ENCODE measurements at places on chromosomes 6 and 20.

DNA sequence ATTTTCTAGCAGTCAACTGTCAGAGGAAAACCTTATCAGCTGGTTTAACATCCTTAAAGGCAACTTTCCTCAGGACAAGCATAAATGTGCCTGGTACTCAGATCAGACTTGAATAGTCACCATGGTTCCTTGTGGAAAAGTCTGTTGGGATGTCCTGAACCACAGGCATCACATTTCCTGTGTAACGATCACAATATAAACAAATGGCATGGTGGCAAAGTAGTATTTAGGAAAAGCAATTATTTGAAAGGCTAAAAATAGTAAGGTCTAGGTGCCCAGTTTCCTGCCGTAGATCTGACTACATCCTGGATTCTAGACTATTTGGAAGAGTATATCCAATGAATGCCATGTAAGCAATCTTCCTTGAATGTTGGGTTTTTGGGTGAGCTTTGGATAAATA is 271.9 kb upstream of the AGPAT4 start:
- DNase-seq: no peak

GRCh38 chr6:37628611-37629320 is 68.9 kb downstream of the MDGA1 start:
- no peak for DNase-seq

- DNase-seq: peak; percentile 78
These were observed 38.0 kb downstream of the RTN4IP1 start for GRCh38 chr6:106591111-106591825.

DNA sequence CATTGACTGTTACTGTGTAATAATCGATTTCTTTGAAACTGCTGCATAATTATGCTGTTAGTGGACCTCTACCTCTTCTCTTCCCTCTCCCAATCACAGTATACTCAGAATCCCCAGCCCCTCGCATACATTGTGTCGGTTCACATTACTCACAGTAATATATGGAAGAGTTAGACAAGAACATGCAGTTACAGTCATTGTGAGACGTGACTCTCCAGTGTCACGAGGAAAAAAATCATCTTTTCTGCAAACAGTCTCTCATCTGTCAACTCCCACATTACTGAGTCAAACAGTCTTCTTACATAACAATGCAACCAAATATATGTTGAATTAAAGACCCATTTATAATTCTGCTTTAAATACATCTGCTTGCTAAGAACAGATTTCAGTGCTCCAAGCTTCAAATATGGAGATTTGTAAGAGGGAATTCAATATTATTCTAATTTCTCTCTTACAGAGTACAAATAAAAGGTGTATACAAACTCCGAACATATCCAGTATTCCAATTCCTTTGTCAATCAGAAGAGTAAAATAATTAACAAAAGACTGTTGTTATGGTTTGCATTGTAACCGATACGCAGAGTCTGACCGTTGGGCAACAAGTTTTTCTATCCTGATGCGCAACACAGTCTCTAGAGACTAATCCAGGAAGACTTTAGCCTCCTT is 113.3 kb downstream of the TMEM242 start:
- DNase-seq: no peak

DNA sequence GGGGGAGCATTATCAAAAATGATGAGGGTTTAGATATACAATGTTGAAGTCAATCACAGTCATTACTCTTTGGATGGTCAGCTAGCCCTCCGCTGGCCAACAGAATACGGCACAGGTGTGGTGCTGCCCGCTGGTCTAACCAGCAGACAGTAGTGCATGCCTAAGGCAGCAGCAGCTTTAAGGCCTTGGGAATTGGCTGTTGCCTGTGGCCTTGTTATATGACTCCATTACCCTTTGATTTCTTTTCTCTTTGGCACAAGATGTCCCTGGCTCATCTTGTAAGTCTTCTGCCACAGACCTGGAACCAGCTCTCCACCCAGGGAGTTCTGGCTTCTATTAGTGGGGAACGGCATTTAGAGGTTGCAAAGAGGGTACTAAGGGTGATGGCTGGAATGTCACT is 110.2 kb downstream of the WDR27 start:
- DNase-seq: no peak

DNA sequence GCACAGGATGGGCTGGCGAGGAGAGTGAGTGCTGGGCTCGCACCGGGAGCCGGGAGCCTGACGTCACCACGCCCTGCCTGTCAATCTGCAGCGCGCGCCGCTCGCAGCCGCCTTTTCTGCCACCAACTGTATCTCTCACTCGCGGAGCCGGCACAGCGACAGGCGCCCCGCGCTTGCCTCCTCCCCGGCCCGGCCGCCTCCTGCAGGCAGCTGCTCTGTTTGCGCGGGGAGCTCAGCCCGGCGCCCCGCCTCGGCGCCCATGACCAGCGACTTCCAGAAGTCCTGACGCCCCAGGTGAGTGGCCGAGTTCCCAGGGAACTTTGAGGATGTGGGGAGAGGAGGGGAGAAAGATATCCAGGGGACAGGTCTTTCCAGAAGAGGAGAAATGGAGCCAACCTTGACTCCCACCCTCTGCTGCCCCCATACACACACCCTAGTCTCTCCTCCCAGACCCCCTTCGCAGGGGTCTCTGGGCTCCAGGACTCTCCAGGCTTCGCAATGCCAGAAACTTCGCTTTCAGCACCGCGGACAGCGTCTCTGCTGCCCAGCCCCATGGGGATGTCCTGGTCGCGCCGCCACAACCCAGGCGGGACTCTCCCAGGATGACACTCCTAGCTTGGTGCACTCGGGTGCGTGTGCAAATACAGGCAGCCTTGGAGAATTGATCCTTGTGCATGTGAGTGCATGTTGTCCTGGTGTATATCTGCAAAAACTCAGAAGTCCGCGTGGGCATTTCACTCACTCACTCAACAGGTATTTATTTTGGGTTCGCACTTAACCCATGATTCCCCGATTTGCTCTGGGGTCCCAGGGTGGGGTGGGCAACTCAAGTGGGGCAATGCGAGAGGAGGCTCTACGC is at the start of gene GPR6:
Gene GPR6, plus strand, starts transcription at position 138 of the 859 bp plus-strand sequence. CDS start 802 bp downstream, outside the sequence.
- DNase-seq: no peak

GRCh38 chr6:36692220-36692619 is 5.4 kb upstream of the RAB44 start:
- no peak for DNase-seq

- no peak for DNase-seq
These were observed 71.4 kb upstream of the TULP1 start for GRCh38 chr6:35583893-35584688.

- DNase-seq: no peak
These were observed 630 bp downstream of the PPP1R3G start for GRCh38 chr6:5085648-5086293.

GRCh38 chr6:29589423-29590048 is 4.6 kb downstream of the OR2H2 start:
- peak; percentile 5 for DNase-seq

GRCh38 chr6:163655217-163656121 is 241.0 kb downstream of the QKI start:
- DNase-seq: no peak

- no peak for DNase-seq
These were observed 42.1 kb downstream of the FAM209B start for GRCh38 chr20:56575157-56575556.

- no peak for DNase-seq
These were observed 208.4 kb downstream of the PREX1 start for GRCh38 chr20:48619126-48620101.

- DNase-seq: no peak
These were observed 2.2 kb upstream of the EYS start for GRCh38 chr6:65709099-65709830.

DNA sequence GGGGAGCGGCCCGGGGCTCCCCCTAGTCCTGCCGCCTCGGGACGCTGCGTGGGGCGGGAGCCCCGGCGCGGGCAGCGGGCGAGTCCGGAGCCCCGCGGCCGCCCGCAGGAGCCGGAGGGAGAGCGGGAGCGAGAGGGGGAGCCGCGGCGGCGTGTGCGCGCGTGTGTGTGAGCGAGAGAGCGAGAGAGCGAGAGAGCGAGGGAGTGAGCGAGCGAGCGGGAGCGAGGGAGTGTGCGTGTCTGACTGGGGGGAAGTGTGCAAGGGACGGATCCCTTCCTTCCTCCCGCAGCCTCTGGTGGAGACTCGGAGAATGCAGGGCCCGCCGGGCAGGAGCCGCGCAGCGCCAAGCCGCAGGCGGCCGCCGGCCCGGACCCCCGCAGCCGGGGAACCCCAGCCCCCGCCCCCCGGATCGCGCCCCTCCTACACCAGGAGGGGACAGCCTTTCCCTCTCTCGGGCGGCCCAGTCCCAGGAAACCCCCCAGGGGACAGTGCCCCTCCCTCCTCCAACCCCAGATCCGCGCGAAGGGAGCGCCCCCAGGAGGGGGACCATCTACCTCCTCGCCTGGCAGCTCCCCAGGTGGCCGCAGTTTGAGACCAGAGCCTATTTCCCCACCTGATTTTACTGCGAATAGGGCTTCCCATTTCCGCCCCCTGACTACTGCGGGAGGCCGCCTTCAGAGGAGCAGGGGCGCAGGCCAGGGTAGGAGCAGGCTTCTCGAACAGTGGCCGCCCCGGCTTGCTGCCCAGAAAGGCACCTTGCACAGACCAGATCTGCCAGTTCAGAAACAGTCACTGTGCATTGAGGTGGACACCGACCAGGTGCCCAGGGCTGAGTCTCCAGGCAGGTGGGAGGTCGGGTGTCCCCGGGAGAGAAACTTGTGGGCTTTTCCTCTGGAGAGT is at the start of gene CDH22:
Gene CDH22, minus strand, starts transcription at position 241 of the 900 bp plus-strand sequence. CDS start 57,204 bp downstream, outside the sequence.
- DNase-seq: no peak

GRCh38 chr20:53157443-53158408 is 185.6 kb downstream of the TSHZ2 start:
- DNase-seq: no peak

- DNase-seq: no peak
These were observed 44.3 kb downstream of the PDYN start for GRCh38 chr20:1949347-1950100.

DNA sequence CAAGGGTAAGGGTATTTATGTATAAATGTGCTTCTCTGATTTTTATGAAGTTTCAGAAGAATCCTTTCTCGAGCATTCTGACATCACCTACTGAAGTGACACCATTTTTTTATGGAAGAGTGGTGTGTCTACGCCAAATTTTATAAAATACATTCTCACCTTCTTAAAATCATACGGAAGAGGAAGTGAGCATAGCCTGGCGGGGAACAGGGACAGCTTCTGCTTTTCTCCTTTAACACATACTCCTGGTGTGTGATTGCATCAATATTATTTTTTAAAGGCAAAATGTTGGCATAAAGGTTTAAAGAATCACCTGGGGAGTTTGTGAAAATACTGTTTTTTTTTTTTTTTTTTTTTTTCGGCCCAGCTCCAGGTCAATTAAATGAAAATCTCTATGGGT is 733.6 kb upstream of the MAN1A1 start:
- no peak for DNase-seq

DNA sequence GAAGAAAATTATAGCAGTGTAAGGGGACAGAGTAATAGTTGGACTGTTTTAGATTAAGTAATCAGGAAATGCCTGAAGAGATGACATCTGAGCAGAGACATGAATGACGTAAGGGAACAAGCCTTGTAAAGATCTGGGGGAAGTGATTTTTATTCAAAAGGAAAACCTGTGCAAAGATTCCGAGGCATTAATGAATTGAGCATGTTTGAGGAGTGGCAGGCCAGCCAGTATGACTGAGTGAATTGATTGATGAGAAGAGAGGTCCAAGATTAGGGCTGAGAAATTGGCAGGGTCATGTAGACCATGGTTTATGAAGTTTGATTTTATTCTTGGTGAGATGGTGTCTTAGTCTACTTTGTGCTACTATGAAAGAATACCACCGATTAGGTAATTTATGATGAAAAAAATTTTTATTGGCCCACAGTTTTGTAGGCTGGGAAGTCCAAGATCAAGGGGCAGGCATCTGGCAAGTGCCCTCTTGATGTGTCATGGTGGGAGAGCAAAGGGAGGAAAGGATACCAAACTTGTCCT is 95.1 kb downstream of the LIN28B start:
- no peak for DNase-seq

DNA sequence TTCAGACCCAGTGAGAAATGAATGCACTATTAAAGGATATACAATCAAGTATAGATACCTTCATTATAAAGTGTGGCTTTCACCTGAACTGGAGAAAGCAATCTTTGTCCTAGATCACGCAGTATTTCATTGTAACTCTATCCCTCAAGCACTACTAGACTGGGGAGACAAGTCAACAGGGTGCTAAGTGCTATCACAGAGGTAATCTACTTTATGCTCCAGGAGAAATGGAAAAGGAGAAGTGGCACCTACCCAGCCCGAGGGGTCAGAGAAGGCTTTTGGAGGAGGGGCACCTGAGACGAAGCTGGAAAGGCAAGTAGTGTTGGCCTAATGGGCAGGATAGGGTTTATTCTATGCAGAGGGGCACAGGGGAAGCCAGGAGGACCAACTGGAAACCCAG is 17.1 kb downstream of the ZHX3 start:
- no peak for DNase-seq

- DNase-seq: no peak
These were observed 149.2 kb upstream of the EXOC2 start for GRCh38 chr6:842141-842540.

DNA sequence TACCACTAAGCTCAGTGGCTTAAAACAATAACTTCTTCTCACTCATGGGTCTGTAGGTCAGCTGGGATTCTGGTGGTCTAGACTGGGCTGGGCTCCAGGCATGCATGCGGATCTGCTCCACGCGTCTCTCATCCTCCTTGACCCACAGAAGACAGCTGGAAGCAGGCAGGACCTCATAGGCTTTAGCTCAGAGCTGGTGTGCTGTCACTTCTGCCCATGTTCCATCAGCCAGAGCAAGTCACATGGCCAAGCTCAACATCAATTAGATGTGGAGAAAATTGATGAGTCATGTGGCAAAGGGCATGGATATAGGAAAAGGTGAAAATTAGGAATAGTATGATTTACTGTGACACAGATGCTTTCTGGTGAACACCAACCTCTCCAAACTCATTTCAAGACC is 57.4 kb upstream of the PSMF1 start:
- no peak for DNase-seq

GRCh38 chr6:37372116-37372515 is 18.3 kb downstream of the RNF8 start:
- no peak for DNase-seq

DNA sequence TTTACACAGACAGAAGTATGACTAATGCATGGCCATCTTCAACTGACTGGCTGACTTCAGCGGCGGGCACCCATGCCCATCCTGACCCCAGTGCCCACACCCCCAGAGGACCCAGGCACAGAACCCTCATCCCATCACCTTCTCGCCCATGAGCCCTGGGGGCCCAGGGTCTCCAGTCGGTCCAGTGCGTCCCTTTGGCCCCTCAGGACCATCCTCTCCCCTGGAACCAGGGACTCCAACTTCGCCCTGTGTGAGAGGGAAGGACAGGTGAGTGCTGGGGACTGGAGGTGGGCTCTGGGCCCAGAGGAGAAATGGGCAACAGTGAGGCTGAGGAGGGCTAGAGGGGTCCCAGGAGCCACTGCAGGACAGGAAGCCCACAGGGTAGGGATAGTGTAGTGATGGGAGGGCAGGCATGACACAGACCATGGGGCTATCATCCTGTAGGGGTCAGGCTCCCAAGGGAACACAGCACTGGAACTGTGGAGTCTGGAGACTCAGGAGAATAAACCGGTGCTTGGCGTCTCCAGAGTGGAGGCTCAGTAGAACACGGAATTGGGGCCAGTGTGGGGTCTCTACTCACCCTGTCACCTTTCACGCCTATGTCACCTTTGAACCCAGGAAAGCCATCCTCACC is 16.7 kb downstream of the COL11A2 start:
- no peak for DNase-seq

GRCh38 chr6:25219917-25220278 is 59.3 kb upstream of the CARMIL1 start:
- DNase-seq: no peak

All from AG04449 (cell line).